CD4-positive, alpha-beta T cell treated with Interleukin-1 beta for 1 hour (primary cell): ENCODE measurements at places on chromosomes 16 and 17.

DNA sequence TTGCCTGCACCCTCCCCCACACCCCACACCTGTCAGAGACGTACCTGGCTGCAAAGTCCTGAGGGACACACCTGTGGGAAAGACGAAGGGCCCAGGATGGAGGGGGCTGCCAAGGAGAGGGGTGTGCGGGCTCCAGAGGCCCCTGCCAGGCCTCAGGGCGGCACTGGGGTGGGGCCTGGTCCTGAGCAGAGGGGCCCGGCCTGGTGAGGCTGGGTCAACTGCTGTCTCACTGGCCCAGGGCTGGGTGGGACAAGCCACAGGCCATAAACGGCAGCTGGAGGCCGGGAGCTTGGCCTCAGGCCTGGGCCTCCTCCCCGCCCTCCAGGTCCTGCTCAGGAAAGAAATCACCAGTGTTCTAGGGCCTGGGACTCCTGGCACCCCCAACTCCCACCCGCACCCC is 510 bp downstream of the TPSG1 start:
- DNase-seq = no peak

DNA sequence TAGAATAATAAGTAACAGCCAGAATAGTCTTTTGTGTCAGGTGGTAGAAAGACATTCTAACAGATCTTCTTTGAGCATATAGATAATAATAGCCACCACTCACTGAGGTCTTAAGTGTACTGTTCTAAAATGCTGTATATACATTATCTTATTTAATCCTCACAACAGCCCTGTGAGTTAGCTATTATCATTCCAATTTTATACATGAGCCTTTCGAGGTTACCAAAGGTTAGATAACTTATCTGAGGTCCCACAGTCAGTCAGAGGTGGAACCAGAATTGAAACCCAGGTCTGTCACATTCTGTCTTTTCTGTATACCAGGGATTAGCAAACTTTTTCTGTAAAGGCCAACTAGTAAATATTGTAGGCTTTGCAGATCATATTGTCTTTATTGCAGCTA is 23.2 kb downstream of the REXO5 start:
- DNase-seq = no peak

DNA sequence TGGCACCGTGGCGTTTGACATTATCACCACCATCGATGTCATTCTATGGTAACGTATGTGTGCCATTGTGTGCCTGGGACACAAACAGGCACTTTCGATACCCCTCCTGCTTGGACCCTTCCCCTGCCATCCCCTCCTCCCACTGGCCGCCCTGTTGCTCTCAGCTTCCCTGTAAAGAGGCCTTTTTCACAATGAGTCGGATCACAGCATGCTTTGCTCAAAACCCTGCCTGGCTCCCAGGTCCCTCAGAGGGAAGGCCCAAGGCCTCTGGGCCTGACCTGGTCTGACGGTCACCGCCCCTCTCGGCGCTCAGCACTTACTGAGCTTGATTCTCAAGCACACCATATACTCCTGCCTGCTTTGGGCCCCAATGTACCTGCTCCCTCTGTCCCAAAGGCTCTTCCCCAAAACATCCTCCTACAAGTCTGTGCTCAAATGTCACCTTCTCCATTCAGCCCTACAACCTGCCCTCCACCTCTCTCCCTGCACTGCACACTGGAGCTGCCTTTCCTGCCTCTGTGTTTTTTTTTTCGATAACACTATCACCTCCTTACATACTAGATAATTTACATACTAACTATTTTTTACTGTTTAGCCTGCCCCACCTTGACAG is 303.8 kb downstream of the SOX9 start:
- no peak for DNase-seq

GRCh38 chr17:41848788-41849187 is 11.2 kb downstream of the KLHL10 start:
- DNase-seq = no peak

- peak; percentile 74 for DNase-seq
Measured at GRCh38 chr17:2336852-2337543, at the start of gene SGSM2. TSS of gene SGSM2 (plus strand) at chr17:2337501. CDS start at chr17:2337689, 188 bp downstream.

- DNase-seq = no peak
Measured at GRCh38 chr17:82041144-82041814, 3.8 kb upstream of the DCXR start.

GRCh38 chr17:81230043-81230820 is 7.5 kb upstream of the CEP131 start:
- no peak for DNase-seq

DNA sequence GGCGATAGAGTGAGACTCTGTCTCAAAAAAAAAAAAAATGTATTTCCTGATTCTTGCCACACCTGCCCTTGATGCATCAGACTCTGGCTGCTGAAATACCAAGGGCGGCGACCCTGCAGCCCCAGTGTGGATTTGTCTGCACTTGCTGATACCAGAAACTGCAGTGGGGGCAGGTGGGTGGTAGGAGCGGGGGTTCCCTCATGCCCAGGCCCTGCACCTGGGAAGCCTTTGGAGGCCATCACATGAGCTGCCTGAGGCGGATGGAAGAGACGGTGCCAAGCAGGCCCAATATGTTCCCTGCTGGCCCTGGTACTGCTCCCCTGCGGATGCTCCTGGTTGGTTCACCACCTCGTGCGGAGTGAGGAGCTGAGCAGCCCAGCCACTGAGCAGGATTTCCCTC is 50.6 kb downstream of the MARF1 start:
- DNase-seq = peak; percentile 10

GRCh38 chr16:12543700-12544476 is 259.8 kb downstream of the CPPED1 start:
- no peak for DNase-seq

- DNase-seq = no peak
Measured at GRCh38 chr17:32016231-32016630, 9.0 kb downstream of the LRRC37B start.

- DNase-seq = no peak
Measured at GRCh38 chr16:20141956-20142355, 68.3 kb upstream of the GPR139 start.

DNA sequence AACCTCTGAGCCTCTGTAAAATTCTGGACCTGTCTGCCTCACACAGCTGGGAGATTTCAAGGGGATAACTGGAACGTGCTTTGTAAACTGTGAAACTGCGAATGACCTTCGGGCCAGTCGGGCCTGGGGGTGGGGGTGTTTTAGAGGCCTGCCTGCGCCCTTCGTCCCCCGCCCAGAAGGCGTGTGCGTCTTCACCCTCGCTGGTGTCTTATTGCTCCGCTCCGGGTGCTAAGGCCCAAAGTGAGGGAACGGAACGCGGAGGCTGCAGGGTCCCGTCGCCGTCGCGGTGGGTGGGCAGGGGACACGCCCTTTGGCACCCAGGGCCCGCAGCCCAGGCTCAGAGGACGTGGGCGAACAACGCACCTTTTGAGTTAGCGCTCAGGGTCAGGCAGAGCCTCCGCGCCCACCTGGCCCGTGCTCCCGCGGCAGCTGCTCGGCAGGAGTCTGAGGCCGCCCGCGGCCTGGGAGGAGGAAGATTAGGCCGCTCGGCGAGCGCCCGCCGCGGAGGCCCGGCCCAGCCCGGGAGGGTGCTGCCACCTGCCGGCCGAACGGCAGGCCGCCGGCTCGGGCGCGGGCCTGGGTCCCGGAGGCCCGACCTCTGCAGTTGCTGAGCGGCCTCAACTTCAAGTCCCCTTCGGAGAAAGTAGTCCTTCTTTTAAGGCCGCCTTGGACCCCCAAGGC is 29.7 kb downstream of the DCAKD start:
- DNase-seq = peak; percentile 59

- peak; percentile 76 for DNase-seq
Measured at GRCh38 chr17:10114931-10115535, 83.4 kb downstream of the GAS7 start.

- peak; percentile 47 for DNase-seq
Measured at GRCh38 chr17:18377437-18378204, at the start of gene EVPLL. TSS of gene EVPLL (plus strand) at chr17:18377778. CDS start at chr17:18380938, 3,160 bp downstream.

- DNase-seq = no peak
Measured at GRCh38 chr16:1438229-1439057, 5.9 kb downstream of the CCDC154 start.

DNA sequence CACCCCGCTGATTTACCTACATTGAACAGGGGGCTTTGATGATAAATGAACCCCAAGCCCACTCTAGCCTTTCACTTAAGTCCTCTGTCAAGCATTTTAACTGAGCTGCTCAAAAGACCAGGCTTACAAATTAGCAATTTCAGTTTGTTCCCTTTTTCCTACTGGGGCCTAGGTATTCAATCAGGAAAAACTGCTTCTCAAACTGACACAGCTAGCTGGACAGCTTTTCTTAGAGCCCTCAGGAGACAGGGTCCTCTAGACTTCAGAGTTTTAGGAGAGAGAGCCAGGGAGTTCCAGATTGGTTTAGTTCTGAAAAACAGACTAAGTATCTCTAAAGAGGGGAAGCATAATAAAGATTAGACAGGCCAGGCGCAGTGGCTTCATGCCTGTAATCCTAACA is 6.2 kb upstream of the HEXIM2 start:
- DNase-seq = no peak

DNA sequence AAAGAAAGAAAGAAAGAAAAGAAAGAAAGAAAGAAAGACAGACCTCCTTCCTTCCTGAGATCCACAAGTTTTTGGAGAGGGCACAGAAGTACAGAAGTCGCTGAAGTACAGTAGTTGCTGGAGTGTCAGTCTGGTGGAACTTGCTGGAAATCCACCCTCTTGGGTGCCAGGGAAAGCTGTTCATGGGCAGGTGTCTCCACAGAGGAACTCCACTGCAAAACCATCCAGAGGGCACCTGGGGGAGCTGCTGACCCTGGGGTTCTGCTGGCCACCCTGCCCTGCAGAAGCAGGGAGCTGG is 3.5 kb upstream of the PRR14 start:
- DNase-seq = no peak

GRCh38 chr16:89507834-89508590 is at the start of gene SPG7:
TSS of gene SPG7 (plus strand) at chr16:89508403. CDS start at chr16:89508418, 15 bp downstream.
- DNase-seq = peak; percentile 91

DNA sequence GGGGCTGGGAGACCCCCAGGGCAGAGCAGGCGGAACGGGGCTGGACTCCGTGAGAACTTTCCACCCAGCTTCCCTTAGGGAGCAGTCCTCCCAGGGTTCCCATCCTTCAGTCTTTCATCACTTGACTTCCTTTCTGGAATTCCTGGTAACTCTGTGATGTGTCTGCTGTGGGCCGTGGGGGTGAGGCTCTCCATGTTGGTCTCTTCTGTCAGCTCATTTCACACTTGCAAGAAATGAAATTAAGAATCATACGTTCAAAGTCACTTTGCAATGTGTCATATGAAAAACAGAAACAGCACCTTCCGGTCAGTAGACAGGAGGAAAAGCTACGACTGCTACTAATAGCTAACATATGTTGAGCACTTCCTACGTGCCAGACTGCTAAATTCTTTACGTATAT is 5.4 kb upstream of the BBS2 start:
- DNase-seq = no peak

DNA sequence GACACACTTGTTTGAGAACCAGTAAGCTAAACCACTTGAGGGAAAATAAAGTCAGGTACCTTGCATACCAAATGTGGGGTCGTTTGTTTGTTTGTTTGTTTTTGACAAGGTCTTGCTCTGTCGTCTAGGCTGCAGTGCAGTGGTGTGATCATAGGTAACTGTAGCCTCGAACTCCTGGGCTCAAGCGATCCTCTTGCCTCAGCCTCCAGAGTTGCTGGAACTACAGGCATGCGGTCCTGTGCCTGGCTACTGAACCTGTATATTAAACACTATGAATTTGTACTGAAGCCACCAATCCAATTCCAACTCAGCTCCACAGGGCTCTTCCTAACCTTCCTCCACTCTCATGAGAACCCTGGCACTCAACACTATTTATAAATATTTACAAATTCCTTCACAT is 51.9 kb downstream of the WWP2 start:
- DNase-seq = no peak

- DNase-seq = no peak
Measured at GRCh38 chr16:14958970-14959369, 15.9 kb upstream of the PDXDC1 start.

DNA sequence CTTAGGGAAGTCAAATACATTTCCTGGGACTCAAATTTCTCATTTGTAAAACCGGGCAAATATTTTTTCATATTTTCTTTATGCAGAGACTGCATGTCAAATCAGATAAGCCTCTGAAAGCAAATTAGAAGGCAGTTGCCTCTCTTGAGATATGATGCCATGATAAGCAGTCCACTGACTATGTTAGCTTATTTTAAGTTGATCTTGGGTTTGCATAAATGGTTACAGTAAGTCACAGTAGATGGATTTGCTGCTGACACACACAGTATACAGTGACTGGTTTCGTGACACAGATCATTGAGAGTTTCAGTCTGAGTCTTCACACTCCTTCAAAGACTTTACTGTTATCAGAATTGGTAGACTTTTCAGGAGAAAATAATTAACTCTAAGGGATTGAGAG is 927.6 kb upstream of the CDH8 start:
- no peak for DNase-seq

DNA sequence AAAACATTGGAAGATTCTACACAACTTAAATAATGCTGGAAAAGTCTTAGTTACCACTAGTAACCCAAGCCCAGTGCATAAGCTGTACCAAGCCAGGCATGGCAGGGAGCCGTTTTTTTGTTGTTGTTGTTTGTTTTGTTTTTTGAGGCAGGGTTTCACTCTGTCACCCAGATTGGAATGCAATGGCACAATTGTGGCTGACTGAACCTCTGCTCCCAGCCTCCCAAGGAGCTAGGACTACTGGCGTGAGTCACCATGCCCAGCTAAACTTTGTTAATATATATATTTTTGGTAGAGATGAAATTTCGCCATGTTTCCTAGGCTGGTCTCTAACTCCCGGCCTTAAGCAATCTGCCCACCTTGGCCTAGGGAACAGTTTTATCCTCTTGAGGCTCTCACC is 564 bp upstream of the TMIGD1 start:
- no peak for DNase-seq

DNA sequence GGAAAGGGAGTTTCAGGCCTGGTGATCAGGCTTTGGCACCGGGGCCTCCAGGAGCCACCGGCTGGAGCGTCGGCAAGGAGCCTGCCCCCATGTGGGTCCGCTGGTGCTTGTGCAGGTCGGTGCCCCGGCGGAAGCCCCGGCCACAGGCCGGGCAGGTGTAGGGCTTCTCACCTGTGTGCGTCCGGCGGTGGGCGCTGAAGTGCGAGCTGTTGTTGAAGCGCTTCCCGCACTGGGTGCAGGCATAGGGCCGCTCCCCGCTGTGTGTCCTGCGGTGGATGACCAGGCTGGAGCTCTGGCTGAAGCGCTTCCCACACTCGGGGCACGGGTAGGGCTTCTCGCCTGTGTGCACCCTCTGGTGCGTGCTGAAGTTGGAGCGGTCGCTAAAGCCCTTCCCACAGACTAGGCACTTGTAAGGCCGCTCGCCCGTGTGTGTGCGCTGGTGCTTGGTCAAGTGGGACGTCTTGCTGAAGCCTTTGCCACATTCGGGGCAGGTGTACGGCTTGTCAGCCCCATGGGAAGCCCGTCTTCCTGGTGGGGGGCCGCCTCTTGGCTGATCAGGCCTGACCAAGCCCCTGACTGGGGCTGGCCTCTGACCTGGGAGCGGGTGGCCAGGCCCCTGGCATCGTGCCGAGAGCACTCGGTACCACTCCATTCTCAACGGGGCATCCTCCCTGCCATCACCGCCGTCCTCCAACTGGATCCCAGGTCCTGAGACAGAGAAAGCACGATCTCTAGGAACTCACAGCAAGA is 14.4 kb downstream of the ZNF500 start:
- DNase-seq = no peak

GRCh38 chr16:84314814-84315213 is 20.1 kb downstream of the WFDC1 start:
- no peak for DNase-seq
